ENCODE measurements at places on chromosomes 3 and 15. TPM values are rescaled to one million over a fixed set of nuclear protein-coding genes. Genes with fewer than 3 reads are reported as not detected.

HMG20A gene
- total RNA-seq = 20.0 TPM

ADAMTS9 gene
- not detected for total RNA-seq

FOXL2NB gene
- total RNA-seq = not detected

CLEC3B gene
- total RNA-seq = 0.36 TPM

ITIH3 gene
- total RNA-seq = not detected

SLC30A4 gene
- total RNA-seq = 2.3 TPM

SPTSSB gene
- total RNA-seq = not detected

ALS2CL gene
- total RNA-seq = 47.6 TPM

CHST13 gene
- not detected for total RNA-seq

CLDN1 gene
- 0.95 TPM for total RNA-seq

IQCH gene
- 1.3 TPM for total RNA-seq

SLC2A2 gene
- not detected for total RNA-seq

PRKCD gene
- total RNA-seq = 20.1 TPM

CPA3 gene
- not detected for total RNA-seq

GLDN gene
- total RNA-seq = not detected

ATP13A5 gene
- not detected for total RNA-seq

All from CD4-positive, alpha-beta T cell (primary cell).